MCF 10A (cell line): ENCODE measurements at places on chromosomes 4 and X.

DNA sequence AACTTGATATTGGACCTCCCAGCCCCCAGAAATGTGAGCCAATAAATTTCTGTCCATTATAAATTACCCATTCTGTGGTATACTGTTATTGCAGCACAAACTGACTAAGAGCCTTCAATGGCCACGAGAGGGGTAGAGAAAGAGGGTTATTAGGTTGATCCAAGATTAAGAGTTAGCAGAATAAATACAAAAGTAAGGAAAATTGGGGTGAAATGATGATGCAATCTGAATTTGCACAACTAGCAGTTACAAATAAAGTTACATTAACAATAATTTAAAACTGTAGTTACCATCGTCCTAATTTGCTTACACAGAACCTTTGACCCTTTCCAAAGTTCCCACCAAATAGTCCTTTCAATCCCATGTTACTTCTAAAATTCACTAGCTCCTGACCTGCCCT, 54.2 kb downstream of the F8 start:
- DNase-seq: no peak

DNA sequence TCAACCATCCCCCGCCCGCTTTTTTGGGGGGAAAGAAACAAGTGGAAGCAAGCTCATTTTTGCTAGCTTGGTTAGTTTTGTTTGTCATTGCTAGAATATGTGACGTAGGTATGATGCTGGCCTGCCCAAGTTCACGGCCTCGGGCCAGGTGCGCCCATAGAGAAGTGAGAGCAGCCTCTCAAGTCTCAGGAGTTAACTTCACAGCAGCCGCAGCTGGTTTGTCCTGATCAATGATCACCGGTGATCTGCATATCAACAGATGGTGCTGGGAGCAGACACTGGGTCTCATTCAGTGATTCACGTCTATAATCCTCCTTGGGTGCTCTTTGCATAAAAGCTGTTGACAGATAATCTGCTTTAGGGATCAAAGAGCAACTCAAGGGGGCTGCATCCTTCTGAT, 50.1 kb downstream of the ENPP6 start:
- DNase-seq: no peak

DNA sequence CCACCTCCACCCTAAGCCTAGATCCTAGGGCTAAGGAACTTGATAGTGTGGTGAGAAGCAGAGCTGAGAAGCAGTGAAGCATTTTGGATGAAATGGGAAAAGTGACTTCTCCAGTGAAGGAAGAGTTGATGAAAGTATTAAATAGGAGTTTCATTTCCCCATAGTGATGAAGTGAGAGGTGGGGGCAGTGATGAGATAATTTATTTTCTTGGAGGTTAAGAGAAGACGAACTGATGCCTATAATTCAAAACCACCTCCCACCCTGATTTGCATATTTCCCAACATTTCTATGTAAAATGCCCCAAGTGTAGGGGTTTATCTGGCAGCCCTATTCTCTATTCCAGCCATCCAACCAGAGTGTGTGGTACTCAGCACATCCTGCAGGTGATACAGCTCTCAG, 6.3 kb downstream of the LONRF3 start:
- no peak for DNase-seq

GRCh38 chr4:112968451-112969159, 80.8 kb upstream of the ANK2 start:
- no peak for DNase-seq

DNA sequence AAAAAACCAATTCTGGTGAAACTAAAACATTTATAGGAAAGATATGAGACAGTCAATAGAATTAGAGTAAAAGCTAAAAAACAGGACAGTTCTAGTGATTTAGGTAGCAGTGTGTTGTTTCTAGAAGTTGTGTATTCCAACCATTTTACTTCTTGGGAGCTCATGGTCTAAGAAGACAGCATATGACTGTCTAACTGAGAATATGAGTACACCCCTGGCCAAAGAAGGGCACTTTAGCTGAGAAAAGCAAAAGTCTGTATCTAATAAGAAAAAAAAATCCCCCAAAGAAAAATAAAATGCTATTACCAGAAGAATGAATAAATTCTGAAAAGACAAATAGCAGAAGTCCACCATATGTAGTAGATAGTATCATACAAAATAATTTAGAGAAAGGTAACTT, 26.4 kb downstream of the EREG start:
- no peak for DNase-seq

DNA sequence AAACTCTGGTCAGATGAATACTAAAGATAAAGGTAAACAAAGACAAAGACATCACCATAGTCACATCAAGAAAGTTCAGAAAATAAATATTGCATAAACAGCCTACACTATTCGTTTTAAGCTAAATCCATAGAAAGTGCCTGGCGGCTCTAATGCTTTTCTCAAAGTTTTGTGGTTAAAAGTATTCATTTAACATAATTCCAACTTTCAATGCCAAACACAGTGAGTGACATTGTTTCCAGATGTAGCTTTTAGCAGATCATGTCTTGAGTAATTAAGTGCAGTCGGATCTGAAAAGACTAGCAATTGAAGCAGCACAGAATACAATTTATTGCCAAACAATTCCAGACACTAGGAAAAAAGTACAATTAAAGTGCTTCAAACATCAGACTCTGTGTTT, 287.1 kb upstream of the ADGRL3 start:
- no peak for DNase-seq

DNA sequence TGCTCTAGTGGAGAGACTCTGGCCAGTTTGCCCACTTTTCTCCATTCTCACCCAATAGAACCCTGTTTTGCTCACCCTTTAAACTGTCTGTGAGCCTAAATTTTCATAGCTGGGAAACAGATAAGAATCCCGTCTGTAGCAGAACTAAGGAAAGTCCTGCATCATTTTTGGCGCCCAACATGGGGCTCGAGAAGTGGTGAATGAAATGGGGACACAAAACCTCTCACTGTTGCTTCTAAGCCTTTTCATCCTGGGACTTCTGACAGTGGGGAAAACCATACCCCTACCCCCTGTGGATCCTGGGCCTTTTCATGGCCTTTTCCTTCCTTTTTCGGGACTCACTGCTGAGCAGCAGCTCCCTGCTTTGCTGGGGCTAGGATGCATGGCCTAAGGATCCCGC, 189.9 kb downstream of the INPP4B start:
- DNase-seq: peak; percentile 46

- no peak for DNase-seq
Observed at GRCh38 chrX:15221321-15221720, 48.6 kb downstream of the ASB9 start.

GRCh38 chr4:108146819-108147218, 21.9 kb downstream of the LEF1 start:
- no peak for DNase-seq

DNA sequence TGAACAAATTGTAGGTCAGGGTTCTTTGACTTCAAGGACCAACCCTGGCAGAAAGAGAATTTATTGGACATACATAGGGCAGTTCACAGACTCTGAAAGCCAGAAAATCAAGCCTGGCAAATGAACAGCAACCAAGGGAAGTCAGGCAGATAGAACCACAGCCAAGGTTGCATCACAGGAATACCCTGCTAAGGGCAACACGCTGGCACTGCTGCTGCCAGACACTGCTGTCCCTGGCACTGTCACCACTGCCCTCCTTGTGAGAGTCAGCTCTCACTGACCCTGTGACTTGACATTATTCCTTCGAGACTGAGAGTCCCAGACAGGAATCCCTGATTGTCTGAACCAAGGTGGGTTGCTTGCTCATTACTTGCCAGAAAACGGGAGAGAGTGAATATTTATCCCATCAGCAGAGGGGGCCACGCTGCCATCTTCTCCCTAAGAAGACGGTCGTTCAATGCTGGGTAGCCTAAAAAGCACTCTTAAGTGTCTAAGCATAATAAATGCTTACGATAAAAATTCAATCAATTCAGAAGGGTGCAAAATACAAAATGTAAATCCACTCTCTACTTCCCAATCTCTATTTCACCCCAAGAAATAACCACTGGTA, 23.2 kb upstream of the PTTG2 start:
- DNase-seq: no peak

- DNase-seq: no peak
Observed at GRCh38 chr4:23235628-23236390, 543.1 kb downstream of the GBA3 start.

DNA sequence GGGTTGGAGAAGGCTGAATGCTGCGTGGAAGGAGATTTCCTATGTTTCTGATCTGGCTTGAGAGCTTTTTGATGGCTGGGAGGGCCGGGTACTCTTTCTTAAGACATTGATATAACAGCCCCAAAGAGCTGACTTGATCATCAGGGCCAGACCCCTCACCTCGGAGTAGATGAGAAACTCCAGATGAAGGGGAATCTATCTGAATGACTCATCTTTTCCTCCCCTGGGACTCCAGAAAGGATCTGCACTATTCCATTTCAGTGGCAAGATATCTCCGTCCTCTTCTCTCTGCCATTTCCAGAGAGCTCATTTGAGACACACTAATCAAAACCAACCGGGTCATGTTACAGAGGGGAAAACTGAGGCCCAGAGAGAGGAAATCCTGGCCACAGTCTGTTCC, 92.9 kb upstream of the MSX1 start:
- DNase-seq: no peak

- peak; percentile 52 for DNase-seq
Observed at GRCh38 chr4:56181140-56181953, 205.9 kb downstream of the AASDH start.

- DNase-seq: peak; percentile 69
Observed at GRCh38 chr4:114108869-114109268, 129.4 kb upstream of the ARSJ start.

DNA sequence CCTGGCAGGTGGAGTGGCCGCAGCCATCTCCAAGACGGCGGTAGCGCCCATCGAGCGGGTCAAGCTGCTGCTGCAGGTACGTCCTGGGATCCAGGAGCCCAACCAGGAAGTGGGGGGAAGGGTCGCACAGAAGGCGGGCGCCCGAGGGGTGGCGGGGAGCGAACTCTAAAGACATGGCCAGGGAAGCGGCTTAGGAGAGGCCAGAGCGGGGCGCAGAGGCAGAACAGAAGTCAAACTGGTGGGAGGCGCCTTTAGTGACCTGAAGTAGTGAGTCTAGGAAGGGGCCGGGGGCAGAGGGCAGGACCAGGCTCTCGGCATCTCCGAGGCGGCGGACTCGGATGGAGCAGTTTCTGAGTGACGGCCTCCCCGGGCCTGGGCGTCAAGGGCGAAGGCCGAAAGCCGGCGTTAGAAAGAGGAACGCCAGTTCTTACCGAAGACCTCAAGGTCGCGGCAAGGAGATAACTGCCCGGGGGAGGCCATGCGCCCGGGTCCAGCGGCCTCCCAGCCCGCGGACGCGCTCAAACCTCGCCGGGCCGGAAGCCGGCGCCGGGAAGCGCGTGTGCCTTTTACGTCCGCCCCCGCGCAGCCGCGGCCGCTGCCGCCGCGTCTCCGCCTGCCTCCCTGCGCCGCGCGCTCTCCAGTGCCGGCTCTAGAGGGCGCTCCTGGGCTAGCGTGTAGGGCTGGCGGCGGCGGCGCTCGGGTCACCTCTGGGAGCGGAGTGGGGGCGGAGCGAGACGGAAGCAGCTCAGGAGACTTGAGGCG, 488 bp downstream of the SLC25A5 start:
- DNase-seq: peak; percentile 75

DNA sequence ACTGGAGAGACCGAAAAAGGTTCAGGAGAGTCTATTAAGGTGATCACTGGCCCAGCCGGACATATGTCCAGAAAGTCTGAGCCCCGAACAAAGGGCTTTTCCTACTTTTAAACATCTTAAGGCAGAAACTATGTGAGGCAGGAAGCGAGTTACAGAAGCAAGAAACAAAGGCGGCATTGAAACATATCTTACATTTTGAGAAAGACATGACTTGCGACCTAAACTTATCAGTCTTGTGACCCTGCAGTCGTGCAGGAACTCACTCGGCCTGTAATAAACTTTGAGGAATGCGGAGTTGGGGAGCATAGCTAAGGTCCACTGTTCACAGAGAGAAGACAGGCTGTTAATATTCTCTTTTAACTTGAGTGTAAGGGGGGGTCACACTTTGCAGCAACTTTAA, 158.7 kb downstream of the TBX22 start:
- no peak for DNase-seq

DNA sequence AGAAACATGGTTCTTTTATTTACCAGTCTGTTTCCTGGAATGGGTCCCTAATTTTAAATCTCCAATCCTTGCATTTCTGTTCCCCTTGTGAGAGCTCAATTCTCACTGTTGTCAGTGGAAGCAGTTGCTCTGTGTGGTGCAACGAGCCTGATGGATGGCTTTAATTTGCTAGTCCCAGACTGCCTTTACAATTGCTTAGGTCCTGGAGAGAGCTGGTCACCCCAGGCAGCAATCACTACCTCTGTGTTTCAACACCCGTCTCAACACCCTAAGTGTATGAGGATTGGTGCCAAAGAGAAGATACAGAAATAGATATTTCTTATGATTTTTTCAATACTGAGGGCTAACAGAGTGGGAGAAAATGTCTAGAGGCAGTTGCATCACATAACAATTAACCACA, 873.8 kb downstream of the GLUD2 start:
- no peak for DNase-seq

GRCh38 chrX:135543924-135544323, 23.5 kb downstream of the INTS6L start:
- DNase-seq: peak; percentile 24

GRCh38 chr4:109993116-109993515, 80.4 kb downstream of the EGF start:
- no peak for DNase-seq
